ENCODE measurements at places on chromosomes 1 and 21.

GRCh38 chr1:51342591-51343206 is 12.3 kb upstream of the TTC39A start:
- no peak for DNase-seq

- no peak for DNase-seq
Observed at GRCh38 chr1:85148524-85149250, 52.1 kb downstream of the SYDE2 start.

DNA sequence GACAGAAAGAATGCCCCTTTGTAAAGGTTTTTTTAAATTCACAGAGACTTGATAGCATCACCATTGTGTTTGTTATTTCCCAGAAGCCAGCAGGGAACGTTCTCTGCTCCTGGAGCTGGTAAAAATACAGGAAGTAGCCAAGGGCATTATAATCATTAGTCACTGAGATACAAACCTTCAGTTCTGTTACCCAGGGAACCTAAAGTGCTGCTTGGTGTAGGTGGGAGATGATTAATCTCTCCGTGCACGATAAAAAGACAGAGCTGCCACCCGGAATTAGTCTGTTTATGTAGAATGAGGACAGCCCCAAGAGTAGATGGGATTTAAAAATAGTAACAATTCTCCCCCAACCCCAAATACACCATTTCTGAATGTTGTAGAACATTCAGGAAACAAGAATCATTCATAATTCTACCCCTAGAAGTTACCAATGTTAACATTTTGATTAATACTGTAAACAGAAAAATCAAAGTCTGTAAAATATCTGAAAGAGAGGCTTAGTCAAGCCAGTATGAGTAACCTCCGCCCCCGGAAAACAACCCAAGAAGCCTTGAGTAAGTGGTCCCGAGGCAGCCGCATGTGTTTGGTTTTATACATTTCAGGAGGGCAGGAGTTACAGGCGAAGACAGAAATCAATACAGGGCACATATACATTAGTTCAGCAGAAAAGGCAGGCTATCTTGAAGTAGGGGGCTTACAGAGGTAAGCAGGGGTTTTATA is 45.3 kb upstream of the CTBS start:
- DNase-seq = peak; percentile 28

- no peak for DNase-seq
Observed at GRCh38 chr1:3742439-3743298, 9.6 kb upstream of the CCDC27 start.
